RPMI7951 (cell line): ENCODE measurements at places on chromosomes 7 and 10.
A peak's percentile ranks its signal among the peaks of the same experiment; 100 is the strongest.

DNA sequence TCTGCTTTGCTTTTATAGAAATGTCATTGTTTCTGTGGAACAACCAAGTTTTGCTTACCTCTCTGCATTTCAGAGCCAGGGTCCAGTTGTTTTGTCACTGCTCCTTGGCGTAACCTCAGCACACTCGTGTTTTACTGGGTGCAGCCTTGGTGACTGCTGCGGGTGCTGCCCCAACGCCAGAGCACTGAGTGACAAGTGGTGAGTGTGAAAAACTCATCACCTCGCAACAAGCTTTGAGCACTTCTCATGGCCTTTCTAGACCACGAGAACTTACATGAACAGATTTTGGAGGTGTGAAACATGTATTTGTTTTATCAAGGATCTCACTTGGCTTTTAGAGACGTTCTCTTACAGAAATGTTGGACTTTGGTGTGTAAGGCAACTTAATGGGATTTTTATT lies 31.0 kb downstream of the GLRX3 start:
- DNase-seq, result no peak

DNA sequence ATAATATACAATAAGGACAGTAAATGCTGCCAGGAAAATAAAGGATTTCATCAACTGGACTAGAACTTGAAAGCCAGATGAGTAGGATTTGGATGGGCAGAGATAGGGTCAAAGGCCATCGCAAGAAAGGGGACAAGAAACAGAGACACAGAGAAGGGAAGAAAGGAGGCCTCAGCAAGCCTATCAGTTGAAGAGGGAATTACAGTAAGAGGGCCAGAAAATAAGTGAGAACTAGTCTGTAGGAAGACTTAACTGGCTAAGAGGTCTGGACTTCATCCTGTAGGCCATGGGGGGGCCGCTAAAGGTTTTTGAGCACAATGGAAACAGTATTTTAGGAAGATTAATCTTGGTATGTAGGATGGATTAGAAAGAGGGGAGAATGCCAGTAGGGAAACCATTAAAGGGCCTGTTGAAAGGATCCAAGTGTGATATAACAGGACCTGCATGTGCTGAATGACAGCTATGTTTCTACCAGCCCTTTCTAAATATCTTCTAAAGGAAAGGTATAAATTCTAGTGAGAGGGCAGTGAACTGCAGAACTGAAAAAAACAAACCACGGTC lies 174.4 kb downstream of the CHCHD3 start:
- no peak for DNase-seq

DNA sequence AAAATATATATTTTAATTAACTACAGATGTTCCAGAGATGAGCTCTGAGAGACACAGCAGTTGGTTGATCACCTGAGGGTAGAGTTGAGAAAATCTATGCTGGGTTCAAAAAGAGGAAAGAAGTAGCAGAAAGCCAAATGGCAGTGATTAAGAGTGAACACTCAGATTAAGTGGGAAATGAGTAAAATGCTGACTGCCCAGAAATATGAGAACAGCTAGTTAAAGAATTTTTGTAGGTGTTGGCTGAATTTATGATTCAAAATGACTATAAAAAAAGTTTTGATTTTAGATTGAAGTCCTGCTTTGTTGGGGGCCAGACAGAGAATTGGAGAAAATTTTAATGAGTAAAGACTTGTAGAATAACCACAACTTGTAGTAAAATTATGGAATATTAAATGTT lies 9.8 kb downstream of the TCTN3 start:
- DNase-seq, result no peak

DNA sequence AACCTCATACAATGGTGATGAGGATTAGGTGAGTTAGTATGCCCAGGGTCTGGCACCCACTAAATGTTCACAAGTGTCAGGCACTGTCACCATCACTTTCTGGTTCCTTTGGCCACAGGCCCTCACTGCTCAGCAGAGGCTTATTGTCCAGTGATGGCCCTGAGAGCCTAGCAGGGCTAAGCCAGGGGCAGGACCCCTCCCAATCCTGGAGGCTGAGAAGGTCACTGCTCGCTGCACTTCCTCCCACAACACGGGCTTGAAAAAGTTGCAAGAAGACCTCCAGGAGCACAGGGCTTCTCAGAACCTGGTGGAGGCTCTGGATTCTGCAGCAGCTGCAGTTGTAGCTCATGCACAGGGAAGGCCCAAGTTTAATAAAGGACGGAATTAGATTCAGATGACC lies 48.1 kb downstream of the DRGX start:
- DNase-seq, result no peak

DNA sequence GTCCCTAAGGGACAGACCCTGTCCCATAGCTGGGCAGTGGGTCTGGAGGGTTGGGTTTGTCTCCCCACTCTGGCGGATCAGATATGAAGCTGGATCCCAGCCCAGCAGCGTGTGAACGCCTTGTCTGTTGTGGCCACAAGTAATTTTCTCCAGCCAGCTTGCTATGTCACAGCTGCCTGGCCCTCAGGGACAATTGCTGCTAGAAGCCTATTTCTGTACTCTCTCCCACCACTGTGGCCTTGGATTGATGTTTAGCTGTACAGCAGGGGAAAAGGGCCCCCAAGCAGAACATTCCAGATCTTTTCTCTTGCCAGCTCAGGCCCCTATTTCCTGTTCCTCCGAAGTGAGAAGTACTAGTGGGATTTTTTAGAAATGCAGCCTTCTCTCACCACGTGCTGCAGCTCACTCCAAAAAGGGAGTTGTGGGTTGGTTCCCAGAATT lies 53.5 kb upstream of the WAC start:
- peak; percentile 33 for DNase-seq

DNA sequence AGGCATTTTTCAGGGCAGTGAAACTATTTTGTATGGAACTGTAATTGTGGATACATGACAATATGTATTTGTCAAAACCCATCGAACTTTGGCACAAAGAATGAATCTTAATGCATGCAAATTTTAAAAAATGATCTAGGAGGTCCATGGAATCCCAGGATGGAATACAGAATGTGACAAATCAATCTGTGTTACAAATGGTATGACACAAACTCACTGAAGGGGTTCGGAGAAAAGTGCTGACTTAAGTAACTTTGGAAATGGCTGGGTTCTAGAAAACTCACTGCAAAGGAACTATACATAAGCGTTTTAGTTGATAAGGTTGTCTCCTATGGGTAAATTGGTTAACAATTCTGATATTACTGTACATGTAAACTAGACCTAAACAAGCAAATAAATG lies 26.0 kb downstream of the CALN1 start:
- DNase-seq, result no peak

GRCh38 chr10:114261076-114261475 lies 22.0 kb downstream of the VWA2 start:
- peak; percentile 89 for DNase-seq

- no peak for DNase-seq
Observed at GRCh38 chr7:27344471-27344870, 101.9 kb downstream of the EVX1 start.

- DNase-seq, result no peak
Observed at GRCh38 chr10:113023017-113023416, 73.0 kb downstream of the TCF7L2 start.

GRCh38 chr7:141074162-141074991 lies 513 bp downstream of the TMEM178B start:
- DNase-seq, result peak; percentile 34
